Brain pericyte (primary cell): ENCODE measurements at places on chromosomes 7 and 10.

GRCh38 chr7:55129541-55130394 is 111.0 kb downstream of the EGFR start:
- DNase-seq: no peak

GRCh38 chr7:105682341-105683060 is 101.2 kb upstream of the EFCAB10 start:
- DNase-seq: no peak

- DNase-seq: no peak
Measured at GRCh38 chr10:96309628-96310320, 5.5 kb downstream of the DNTT start.

DNA sequence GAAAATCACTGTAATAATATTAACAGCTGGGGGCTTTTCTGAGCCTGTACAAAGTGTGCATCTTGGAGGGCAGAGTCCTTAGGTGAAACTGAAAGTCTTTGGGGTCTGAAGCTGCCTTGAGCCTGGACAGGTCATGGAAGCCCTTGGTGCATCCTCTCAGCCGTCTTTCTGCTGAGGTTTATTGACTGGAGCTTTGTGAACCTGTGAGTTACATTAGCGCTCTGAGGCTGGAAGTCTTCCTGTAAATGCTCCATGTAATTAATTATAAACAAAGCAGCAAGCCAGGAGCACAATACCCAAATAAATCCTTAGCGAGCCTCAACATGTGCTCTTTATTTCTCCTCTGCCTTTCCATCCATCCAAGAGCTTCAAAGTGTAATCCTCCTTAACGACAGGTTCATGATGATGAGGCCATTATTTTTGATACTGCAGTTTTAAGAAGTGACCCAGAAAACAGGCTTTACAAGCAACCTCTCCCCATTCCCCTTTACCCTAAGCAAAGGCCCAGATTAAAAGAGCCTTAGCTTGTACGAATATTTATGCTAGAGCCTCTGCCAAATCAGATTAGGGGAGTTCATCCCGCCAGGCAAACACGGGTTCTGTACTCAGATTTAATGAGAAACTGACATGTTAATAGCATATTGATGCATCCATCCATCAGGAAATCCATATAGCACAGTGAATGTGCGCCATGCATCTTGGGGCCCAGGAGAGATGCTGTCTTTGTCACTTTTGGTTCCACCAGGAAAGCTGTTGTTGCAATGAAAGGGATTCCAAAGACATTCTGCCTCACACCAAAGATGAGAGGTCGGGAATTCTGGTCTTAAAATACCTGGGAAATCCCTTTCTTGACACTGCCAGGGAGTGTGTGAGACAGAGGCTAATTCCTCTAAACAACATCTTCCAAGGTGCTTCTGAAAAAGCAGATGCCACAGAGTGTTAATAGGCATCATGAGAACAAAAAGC is 118.1 kb downstream of the ANLN start:
- no peak for DNase-seq

- no peak for DNase-seq
Measured at GRCh38 chr7:48114589-48114988, 25.5 kb downstream of the UPP1 start.

DNA sequence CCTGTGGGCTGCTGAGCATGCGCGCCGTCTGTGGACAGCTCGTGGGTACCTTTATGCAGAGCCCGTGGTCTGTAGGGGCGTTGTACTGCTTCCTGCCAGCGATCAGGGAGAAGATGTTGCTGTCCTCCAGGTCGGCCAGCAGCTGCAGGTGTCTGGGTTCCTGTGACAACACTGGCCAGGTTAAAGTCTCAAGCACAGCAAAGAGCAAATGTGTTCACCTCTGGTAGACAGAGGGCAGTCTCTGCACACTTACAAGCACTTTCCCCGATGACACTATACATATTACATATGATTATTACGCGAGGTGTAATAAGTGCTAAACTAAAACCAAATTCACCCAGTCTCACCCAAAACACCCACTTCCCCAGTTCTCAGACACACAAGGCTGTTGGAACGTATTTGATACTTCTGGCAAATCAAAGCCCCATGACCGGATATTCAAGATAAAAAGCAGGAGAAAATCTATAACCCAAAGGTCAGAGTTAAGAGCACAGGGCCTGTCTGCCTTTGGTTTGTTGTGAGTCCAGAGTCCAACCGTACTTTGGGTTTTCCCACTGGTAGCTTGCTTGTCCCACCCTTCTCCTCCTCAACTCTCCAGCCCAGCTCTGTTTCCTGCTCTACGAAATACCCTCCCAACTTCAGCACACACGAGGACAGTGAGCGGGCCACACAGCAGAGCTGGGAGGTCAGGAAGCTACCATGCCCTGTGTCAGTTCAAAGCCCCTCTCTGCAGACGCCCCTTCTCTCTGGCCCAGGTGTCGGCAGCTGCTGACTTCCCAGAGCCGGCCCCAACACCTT is 49.7 kb upstream of the DDC start:
- no peak for DNase-seq

DNA sequence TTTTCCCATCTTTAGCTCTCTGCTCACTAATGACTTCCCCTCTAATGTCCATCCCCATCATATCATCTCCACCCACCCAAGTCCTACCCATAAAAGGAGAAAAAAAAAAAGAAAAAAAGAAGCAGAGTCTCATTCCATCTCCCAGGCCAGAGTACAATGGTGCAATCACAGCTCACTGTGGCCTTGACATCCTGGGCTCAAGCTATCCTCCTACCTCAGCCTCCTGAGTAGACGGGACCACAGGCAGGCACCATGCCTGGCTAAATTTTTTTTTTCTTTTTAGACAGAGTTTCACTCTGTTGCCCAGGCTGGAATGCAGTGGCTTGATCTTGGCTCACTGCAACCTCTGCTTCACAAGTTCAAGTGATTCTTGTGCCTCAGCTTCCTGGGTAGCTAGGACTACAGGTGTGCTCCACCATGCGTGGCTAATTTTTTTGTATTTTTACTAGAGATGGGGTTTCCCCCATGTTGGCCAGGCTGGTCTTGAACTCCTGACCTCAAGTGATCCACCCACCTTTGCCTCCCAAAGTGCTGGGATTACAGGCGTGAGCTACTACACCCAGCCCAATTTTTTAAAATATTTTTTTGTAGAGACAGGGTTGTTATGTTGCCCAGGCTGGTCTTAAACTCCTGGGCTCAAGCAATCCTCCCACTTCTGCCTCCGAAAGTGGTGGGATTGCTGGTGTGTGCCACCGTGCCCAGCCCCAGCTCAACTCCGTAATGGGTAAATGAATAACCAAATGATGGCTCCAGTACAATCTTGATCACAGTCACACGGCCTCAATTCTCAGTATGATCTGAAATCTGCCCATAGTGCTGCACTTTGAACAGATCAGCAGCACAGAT is 24.6 kb upstream of the SGMS1 start:
- DNase-seq: no peak

DNA sequence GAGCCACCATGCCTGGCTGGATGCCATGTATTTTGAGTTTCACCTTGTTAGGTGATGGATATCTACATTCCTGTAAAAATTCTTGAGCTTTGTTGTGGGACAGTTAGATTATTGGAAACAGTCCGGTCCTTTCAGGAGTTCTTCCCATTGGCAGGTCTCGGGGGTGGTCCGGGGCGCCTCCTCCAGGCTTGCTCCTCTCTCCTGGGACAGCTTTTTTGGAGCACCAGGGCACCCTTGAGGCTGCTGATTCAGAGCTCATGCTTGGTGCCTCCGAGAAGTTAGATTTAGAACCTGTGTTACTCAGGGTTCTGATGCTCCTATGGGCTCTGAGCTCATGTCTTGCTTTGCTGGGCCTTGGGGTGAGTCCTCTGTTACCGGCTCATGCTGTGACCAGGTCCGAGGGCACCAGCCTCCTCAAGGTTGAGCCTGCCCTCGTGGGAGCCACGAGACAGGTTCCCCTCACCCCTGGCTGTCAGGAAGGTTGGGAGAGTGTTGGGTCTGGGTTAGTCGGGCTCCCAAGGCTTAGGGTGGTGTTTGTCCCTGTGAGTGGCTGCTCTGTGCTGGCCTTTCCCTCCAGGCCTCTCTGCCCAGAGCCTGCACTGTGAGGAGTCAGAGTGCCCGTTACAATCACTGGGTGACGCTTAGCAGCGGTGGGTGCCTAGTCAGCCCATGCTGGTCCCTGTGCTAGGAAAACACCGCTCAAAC is 6.0 kb downstream of the SPRN start:
- no peak for DNase-seq

DNA sequence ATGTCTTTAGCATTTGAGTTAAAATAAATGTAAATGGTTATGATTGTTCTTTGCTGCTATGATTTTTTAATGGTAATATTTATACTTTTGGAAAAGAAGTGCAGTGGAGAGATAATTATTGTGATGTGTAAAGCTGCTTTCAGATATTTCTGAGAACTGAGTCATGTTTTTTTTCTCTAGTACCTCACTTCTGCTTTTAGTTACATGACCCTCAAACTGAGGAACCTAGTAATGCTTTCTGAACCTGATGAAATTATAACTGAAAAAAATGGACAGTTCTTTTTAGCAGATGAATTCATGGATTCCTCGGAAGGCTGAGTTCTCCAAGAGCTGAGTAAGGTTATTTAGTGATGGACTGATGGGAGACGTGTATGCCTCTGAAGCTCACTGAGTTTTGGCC is 167.8 kb downstream of the CDCA7L start:
- DNase-seq: no peak

- no peak for DNase-seq
Measured at GRCh38 chr7:112267944-112268691, 61.6 kb downstream of the ZNF277 start.

DNA sequence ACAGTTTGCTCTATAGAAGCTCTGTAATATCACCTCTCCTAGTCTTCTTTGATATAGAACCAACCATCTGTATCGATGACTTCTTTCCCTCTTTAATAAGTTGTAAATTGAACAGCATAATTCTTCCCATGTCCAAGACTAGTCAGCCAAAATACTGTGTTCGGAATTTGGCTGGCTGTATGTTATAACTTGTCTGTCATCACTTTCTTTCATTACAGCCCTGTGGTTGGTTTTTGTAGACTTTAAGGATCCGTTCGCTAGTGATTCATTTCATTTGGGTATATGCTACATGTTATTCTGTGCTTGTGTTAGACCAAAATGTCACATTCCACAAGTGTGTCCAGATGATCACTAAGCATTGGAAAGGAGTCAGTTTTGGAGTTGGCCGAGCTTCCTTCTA is 155.4 kb upstream of the ITGB1 start:
- no peak for DNase-seq

GRCh38 chr10:21145751-21146435 is 248.8 kb upstream of the NEBL start:
- DNase-seq: no peak

DNA sequence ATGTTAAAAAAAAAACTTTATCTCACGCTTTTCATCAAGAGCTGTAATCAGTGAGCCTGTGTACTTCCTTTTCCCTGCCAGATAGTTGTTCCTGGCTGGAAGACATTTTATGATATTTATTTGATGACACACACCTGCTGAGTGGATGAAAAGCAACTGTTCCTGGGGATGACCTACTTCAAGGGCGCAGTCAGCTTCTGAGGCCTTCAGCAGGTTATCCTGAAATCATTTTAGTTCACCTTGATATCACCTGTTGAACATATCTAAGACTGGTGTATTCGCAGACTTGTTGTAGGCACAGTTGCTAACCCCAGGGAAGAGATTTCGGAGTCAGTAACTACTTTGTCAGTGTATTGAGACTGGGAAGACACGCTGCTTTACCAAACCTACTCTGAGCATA is 234.5 kb upstream of the TCF7L2 start:
- DNase-seq: no peak

DNA sequence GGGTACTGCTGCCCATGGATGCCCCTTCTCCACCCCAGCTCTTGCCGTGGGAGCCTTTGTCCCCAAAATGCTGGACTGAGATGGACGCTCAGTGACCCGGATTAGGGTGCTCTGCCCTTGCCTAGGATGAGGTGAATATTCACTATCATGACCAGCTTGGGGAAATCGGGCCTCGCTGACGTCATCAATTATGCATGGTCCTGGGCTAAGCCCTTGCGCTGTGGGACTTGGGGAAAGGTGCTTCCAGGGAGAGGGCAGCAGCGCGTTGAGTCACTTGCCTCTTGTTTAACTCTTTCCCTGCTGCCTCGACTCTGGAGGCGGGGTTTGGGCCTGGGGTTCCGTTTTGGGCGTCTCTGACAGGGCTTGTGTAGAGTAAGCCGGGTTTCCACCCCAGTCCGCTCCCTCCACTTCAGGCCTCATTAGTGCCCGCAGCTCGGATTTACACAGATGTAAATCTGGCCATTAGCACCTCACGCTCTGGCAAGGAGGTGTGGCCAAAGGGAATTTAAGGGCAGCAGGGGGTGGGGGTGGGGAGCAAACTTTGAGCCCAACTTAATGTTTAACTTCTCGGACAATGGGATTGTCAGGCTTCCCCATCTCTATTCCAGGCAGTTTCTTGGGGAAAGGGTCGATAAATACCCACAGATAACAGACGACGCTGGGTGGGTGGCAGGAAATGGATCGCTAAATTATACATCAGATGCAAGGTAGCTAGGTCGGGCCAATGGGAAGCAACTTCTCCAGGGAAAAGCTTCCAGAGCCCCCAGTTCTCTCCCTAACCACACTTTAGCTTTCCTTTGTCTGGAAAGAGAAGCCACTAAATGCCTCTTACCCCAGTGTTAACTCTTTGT is 51.3 kb upstream of the TCF7L2 start:
- no peak for DNase-seq

- no peak for DNase-seq
Measured at GRCh38 chr7:64854969-64855368, 48.1 kb upstream of the ZNF273 start.

GRCh38 chr7:64863969-64864368 is 39.1 kb upstream of the ZNF273 start:
- no peak for DNase-seq

GRCh38 chr10:26682931-26683330 is 14.6 kb upstream of the PDSS1 start:
- no peak for DNase-seq

DNA sequence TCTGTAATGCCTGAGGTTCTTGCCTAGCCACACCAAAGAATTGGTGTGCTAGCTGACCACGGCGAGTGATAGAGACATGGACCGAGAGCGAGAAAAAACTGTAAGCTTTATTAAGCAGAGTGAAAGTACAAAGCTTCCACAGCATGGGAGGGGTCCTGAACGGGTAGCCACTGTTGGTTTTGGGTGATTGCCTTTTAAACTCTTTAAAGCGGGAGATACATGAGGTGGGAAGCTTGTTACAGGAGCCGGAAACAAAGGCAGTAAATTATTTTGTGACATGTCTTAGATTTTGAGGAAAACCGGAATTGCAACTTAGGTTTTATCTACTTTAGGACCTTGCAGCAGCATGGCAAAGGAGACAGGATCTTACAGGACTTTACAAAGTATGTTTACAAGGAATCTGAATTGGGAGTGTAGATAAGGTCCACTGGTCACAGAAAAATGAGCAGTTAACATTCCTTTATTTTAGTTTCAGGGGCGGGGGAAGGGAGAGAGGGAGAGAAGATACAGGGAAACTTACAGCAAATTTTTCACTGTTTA is 252.7 kb upstream of the MBL2 start:
- no peak for DNase-seq

DNA sequence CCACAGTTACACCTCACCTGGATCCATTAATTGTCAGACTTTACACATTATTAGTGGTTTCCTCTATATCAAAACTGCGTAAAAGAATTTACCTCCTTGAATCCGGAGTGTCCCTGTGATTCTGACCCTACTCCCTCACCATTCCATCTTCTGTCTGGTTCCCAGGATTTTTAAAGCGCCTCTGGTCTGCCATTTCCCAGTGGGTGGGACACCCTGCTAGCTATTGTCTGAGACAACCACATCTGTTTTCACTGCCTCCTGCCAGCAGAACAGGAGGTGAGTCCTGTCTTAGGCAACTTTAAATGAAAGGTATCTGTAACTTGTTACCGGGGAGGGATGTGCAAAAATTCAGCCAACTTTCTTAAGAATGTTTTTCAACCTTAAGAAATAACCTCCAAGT is 2.3 kb downstream of the MACROH2A2 start:
- DNase-seq: no peak
